ENCODE measurements at places on chromosomes 3 and 15.

GRCh38 chr15:38002883-38003477 lies 68.5 kb downstream of the TMCO5A start:
- peak; percentile 80 for DNase-seq

DNA sequence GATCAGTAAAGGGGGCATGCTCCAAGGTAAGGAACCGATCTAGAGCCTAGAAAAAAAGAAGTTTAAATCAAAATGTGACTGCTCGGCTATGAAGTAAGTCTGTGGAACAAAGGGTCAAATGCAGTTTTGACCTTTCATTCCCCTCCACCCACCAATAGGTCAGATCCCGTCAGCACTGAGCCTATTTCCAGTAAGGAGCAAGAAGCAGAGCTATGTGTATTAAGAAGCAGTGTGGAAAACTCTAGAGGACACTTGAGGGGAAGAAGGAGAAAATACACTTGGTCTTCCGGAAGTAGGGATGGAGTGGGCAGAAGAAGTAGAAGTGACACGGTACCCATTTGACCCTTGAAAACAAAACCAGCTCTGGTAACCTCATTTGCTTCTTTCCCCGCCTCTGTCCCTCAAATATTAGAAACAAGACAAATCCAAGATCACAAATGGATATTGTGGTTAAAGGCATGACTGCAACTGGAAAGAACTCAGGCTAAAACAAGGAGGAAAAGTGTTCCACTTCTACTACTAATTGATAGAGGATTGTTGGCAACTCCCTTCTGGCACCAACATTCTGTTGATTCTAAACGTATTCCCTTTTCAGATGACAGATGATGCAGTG lies 888.3 kb upstream of the NR2F2 start:
- DNase-seq = no peak

DNA sequence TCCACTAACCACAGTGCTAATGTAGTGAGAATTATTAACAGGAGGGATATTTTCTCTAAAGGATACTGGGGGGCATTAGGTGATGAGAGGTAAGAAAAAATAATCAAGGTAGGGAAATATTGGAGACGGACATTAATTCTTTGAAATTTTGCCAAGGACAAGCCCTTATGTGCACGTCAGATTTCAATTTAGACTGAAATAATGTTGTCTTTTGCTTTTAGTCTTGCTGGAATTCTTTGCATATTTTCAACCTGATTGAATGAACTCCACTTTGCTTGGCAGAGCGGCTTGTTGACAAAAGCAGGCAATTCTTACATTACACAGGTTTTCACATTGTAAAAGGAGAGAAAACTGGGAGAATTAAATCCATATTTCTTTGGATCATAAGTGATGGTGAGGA lies 25.0 kb upstream of the C3orf52 start:
- peak; percentile 59 for DNase-seq

GRCh38 chr3:149016669-149017541 lies 25.6 kb downstream of the GYG1 start:
- DNase-seq = peak; percentile 83

- no peak for DNase-seq
Observed at GRCh38 chr15:36029606-36030210, 483.7 kb upstream of the DPH6 start.

DNA sequence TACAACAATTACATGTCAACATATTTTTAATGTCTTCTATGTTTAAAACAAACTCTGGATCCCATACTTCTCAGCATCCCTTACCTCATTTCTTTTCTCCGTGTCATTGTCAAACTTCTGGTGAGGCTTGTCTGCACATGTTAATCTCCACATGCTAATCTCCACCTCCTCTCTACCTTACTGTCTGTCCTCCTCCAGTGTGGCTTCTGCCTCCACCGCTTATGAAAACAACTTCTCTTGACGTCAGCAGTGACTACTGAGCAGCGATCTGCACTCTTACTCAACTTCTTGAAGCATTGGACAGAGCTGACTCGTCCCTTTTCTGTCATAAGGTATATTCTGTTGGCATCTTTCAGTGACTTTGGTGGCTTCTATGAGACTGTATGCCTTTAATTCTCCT lies 338.2 kb upstream of the THRB start:
- DNase-seq = no peak

DNA sequence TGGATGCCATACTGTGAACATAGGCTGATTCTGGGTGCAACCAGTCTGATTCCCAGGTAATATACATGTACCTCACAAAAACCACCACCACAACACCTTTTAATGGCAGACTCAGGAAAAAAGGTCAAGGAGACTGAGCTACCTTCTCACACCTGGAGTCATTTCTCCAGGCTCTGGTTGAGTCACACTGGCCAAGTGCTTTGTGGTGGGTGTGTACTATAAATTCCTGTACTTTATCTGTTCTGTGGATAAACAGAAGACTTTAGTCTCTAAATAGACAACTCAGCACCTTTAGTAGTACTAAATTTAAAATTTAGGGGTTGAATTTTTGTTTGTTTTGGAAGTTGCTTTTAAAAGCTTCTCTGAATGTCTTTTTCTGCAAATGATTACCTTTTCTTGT lies 46.7 kb downstream of the TOP2B start:
- peak; percentile 29 for DNase-seq

DNA sequence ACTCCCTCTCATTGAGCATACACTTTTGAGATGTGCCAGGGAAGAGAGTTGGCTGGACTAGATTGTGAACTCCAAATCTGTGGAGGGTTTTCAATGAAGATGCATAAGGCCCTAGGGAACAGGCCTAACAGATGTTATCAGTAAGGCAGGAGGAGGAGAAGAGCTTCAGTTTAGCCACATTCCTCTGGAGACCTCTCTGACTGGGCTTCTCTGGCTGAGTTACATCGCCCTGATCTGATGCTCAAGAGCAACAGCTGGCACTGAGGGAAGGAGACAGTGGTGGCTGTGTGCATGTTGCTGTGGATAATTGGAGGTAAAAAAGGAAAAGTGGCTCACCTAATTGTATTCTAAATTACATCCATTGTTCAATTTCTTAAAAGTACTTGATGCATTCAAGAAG lies 206.4 kb upstream of the CFAP20DC start:
- DNase-seq = no peak

DNA sequence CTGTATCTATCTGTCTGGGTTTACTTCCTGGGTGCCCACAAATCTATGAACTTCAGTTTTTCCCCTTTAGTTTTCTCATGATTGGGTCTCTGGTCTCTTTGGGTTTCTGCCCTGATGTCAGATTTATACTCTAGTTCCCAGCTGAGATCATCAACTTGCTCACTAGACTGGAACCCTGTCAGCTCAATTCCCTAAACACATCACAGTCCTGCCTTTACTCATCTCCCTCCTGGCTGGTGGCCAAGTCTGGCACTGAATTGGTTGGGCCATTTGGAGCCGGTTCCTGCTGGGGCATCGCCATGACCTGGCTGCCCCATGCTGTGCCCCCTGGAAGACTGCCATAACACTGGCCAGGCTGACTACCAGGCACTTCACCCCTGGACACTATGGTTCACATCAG lies 345.3 kb downstream of the CHST2 start:
- peak; percentile 99 for DNase-seq

DNA sequence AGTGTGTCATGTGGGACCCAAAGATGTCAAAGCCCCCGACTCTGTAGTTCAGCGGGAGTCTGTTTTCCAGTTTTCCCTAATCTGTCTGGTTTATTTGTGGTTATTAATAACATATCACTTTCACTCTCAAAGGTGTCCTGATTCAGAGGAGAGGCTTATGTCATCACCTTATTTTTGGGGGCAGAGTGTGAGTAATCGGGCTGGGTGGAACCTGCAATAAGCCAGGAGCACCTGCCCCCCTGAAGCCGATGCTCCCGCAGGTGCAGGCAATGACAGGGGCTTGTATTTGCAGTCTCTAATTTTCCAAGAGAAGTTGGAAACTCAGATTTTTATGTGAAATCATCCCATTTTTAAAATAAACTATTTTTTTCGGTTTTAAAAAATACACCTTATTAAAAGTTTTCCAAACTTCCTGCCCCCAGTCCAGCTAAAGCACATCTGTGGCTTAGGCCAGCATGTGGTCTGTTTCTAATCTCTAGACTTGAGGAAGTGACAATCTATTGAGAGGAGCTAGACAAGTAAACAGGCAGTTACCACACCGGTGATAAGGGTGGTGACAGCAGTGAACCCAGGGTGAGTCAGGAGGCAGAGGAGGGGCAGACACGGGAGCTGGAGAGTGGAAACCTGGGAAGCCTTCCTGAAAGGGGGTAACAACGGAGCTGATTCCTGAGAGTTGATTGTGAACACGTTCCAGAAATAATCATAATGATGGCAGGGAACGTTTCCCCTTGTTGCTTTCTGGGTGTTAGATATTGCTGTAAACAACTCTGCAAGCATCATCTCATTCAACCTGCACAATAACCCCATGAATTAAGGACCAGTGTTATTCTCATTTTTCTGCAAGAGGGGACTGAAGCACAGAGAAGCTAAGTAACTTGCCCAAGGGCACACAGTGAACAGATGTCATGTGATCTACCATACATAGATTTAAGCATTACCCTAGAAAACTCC lies 37.2 kb downstream of the BHLHE40 start:
- peak; percentile 86 for DNase-seq

Data from kidney tubule cell (primary cell).